ENCODE measurements at places on chromosomes 3 and 15. TPM values are rescaled to one million over a fixed set of nuclear protein-coding genes. Genes with fewer than 3 reads are reported as not detected.

SRGAP3 gene
- total RNA-seq = 0.77 TPM

TRPM1 gene
- not detected for total RNA-seq

ZNF80 gene
- total RNA-seq = not detected

NMD3 gene
- total RNA-seq = 52.2 TPM

GALK2 gene
- 18.1 TPM for total RNA-seq

GLT8D1 gene
- 39.2 TPM for total RNA-seq

All from A549 treated with RU486 at 1 μM for 4 hours (cell line).